NCI-H446 treated with DMSO at 0.1 percent for 48 hours (cell line): ENCODE measurements at places on chromosomes 3 and 15.

DNA sequence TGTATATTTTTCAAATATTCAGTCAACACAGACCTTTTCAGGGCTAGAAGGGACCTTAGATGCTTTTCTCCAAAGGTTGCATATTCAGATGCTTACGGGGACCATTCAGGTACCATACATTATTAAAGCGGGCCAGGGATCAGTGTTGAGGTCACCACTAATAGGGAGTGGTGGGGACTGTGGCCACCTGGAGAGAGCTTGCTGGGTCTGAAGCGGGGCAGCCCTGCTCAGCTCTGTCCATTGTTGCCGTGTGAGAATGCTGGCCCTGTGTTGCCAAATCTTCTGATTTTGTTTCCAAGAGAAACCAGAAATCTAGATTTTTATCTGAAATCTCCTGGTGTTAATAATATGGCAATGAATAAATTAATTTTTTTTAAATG is 23.7 kb downstream of the ABHD2 start:
- no peak for DNase-seq

- peak; percentile 66 for DNase-seq
Observed at GRCh38 chr15:80776420-80777045, 2.6 kb upstream of the CEMIP start.

DNA sequence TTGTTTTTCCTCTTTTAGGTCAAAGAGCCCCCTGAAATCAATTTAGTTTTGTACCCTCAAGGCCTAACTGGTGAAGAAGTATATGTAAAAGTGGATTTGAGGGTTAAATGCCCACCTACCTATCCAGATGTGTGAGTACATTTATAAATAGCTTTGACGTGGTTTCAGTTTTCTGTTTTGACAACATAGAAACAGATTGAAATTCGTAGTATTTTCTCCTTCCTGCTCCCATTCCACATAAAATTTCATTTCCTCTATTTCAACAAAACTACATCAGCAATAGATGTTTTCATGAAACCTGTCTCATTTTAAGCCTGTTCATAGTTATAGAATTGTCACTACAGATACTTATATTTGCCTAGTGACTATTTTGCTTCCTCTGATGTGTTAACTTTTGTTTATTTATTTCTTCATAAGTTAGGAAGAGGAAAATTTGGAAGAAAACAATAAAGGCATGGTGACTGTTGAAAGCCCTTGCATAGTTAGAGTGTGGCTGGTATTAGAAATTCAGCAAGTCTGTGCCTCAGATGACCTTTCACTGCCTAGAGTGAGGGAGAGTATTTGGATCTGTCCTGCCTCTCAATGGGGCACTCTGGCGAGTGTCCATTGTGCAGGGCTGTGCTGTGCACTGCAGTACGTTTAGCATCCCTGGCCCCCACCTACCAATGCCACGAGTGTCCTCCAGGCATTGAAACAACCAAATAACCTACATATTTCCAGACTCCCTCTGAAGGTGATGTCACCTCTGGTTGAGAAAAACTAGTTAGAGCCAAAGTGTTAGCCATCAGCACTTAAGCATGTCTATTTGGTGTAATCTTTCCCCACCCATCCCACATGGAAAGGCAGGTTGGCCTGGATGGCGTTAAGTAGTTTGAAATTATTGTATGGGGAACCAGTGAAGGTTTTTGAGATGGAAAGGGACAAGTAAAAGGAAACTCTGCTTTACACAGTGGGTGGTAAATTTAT is 5.9 kb downstream of the EIF2AK4 start:
- DNase-seq: no peak

DNA sequence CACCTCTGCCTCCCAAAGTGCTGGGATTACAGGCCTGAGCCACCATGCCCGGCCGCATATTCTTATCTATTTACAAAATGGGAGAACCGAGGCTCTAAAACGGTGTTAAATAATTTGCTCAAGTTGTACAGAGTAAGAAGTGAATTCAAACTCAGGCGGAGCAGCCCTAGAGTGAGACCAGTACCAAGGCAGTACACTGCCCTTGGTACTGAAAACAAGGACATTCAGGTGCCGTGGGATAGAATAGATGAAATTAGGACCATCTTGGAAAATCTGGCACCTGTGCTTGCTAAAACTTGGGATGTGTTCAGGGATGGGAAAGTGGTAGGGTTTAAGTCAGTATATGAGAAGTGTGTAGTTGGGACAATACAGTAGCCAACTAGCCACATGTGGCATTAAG is 100.7 kb downstream of the MYRIP start:
- DNase-seq: no peak

DNA sequence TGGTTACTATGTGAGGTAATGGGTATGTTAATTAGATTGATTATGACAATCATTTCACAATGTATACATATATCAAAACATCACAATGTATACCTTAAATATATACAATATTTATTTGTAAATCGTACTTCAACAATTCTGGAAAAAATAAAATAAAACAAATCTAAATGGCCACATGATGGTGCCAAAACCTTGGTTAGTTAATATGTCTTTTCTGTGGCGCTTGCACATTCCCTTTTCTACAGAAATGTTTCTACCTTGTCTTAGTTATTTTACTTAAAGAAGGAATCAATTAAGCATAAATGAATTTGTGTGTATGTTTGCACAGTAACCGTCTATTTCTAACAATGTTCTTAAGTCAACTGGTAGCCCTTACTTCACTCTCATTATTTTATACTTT is 53.4 kb downstream of the OXSM start:
- DNase-seq: no peak
